Kidney glomerular epithelial cell (primary cell): ENCODE measurements at places on chromosomes 16 and 17.

DNA sequence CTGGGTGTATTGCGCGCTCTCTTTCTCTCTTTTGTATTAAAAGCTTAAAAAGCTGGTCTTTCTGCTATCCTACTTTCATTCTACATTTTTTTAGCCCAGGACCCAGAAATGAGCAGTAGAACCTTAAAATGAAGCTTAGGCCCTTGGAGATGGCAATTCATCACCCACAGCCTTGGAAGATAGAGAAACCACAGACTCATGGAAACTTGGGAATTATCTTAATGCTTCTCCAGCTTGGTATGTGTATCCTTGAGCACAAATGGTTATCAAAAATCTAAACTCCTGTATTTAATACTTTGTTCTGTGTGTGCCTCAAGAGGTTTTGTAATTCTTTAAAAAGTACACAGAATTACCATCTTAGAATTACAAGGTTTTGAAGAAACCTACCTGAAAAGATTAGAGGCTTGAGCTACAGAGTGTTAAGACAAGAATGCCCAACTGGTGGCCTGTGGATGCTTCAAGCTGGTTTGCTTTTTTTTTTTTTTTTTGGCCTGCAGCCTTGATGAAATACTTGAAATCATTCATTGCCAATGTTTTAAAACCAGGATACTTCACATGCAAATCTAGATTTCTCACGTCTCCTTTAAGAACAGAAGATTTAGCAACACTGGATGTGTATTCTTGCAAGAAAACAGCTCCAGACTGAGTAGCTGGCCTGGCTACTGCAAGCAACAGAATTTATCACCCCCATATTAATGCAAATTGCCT, 105.0 kb downstream of the XYLT1 start:
- no peak for DNase-seq

DNA sequence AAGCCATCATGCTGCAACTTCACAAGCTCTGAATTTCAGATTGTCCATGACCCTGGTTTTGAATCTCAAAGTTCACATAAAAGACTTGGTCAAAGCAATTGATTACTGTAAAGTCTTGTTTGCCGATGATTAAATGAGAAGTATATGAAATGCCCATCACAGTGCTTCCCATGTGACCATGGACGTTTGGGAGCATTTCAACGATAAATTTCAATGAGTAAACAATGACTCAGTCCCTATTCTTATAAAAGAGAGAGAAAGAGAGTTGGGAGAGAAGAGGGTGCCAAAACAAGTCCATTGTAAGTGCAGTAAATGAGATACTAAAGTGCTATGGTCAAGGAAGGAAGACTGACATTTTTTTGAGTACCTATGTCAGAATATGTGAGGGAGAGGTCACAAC, 276.9 kb downstream of the SOX9 start:
- no peak for DNase-seq

DNA sequence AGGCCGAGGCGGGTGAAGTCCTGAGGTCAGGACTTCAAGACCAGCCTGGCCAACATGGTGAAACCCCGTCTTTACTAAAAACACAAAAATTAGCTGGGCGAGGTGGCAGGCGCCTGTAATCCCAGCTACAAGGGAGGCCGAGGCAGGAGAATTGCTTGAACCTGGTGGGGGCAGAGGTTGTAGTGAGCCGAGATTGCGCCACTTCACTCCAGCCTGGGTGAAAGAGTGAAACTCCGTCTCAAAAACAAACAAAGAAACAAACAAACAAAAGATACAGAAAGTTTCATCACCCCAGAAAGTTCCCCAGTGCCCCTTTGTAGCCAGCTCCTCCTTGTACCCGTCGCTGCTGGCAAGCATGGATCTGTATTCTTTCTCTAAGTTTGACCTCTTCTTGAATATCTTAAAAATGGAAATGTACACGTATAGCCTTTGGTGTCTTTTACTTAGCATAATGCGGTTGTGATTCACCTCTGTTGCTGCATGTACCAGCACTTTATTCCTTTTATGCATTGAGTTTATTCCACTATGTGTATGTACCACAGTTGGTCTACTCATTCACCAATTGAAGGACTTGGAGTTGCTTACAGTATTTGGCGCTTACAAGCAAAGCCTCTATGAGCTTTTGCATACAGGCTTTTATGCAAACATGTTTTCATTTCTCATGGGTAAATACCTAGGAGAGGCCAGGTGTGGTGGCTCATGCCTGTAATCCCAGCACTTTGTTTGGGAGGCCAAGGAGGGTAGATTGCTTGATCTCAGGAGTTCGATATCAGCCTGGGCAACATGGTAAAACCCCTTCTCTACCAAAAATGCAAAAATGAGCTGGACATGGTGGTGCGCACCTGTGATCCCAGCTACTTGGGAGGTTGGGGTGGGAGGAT, 87.5 kb upstream of the CLEC18A start:
- no peak for DNase-seq

DNA sequence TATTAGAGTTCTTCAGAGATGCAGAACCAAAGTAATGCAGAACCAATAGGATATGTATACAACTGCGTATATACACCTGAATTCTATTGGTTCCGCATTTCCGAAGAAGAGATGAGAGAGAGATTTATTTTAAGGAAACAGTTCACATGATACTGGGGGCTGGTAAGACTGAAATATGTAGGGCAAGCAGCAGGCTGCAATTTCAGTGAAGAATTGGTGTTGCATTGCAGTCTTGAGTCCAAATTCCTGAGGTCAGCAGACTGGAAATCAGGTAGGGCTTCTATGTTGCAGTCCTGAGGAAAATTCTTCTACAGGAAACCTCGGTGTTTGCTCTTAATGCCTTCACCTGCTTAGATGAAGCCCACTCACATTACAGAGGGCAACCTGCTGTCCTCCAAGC, 128.2 kb upstream of the MED13 start:
- DNase-seq, result peak; percentile 36

- DNase-seq, result no peak
Observed at GRCh38 chr16:77822661-77823060, 34.3 kb downstream of the VAT1L start.

GRCh38 chr16:56611281-56611833, 3.0 kb downstream of the MT2A start:
- DNase-seq, result peak; percentile 16

DNA sequence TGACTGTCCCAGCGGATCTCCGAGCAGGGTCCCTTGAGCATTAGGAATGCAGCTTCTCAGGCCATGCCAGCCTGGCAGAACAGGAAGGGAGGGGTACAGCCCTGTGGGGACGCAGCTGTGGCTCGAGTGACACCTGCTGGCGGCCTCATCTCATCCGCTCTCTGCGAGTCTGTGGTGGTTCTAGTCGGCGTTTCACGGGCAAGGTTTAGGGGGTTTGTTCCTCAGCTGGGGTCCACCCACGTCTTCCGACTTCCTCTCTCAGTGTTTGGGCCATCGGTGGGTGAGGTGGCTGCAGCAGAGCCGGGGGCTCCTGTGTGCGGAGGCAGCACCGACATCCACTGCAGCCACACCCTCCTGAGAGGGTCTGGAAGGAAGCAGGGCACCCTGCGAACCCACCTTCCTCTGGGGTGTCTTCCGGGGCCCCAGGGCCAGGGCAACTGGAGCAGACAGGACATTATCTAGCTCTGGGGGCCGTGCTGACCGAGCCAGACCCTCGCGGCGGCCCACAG, 33.3 kb downstream of the JPH3 start:
- DNase-seq, result peak; percentile 39

DNA sequence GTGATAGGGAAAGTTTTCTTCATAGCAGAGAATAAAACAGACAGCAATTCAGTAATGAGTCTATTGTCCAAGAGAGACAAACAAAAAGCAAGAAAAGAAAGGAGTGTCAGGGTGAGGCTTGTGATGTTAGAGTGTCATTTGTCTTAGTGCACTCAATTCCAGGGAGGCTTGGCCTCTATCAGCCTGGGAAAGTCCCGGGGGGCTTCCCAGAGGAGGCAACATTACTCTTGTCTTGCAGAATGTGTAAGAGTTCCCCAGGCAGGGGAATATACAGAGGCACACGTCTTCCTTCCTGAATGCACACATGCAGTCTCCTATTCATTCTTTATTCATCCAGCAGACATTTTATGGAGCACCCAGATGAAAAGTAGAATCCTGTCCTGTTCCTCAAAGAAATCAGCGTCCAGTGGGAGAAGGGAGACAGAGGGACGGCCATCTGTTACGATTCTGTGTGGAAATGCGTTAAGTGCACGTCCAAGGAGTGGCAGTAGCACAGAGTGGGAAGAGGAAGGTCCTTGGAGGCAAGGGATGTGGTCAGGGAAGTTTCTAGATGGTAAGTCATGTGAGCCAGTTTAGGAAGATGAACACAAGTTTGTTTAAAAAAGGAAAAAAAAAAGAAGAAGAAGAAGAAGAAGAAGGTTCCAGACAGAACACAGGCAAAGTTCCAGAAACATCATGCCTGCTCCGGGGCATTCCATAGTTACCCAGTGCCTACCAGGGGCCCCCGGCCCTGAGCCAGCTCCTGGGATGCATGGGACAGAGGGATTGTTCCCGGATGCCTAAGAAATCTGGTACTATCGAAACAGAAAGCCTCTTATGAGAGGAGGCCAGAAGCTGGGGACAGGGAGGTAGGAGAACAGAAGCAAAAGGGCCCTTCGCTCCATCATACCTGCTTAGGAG, 21.1 kb downstream of the CACNG4 start:
- no peak for DNase-seq

DNA sequence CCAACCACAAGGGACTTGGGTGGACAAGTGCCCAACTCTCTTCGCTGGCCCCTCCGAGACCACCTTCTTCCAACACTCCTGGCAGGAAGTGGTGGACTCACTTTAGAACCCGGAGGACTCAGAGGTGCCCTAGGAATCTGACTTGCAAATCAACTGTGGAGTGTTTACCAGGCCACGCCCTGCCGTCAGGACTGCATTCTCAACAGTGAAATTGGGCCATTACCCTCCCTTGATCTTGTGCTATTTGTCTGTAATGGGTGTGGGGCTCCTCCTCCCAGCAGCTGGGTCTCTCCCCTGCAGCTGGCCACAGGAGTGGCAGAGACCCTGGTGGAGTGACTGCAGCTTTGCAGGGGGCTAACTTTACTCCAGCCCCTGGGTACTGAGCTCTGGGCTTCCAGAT, 212.2 kb upstream of the RPL38 start:
- DNase-seq, result no peak

GRCh38 chr17:16872351-16873173, 99.4 kb downstream of the TNFRSF13B start:
- no peak for DNase-seq

- peak; percentile 75 for DNase-seq
Observed at GRCh38 chr17:77963441-77963840, 4.9 kb downstream of the TNRC6C start.

- peak; percentile 59 for DNase-seq
Observed at GRCh38 chr17:31499771-31500554, 108.5 kb downstream of the RAB11FIP4 start.

DNA sequence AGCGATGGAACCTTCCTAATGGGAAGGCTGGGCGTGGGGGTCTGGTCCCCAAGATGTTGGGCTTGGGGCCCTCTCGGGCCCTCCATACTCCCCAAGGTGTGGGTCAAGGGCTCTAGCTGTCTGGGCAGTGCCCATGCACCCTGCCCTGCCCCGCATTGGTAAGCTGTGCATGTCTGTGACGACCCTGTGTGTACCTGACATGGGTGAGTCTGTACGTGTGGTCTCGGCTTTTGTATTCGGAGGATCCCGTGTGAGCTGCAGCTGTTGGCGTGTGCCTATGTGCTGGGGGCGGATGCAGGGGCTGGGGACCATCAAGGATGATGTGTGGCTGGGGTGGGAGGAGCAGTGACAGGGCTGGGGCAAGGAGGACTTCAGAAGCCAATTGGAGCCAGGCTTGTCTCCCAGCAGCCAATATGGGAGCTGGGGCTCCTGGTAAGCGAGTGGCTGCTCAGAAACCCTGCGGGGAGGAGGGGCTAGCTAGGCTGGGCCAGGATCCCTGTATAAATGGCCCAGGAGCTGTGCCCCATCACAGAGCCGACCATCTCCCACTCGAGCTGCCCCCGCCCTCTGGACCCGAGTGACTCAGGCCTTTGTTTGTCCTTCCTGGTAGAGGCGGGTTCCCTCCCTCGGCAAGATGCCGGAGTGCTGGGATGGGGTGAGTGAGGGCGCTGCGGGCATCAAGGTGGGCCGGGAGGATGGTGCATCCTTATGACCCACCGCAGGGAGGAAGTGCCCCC, at the start of gene NDRG4:
NDRG4 (plus strand) TSS at position 529 of the 737 bp plus-strand sequence; CDS start at position 635, 106 bp downstream.
- peak; percentile 53 for DNase-seq

DNA sequence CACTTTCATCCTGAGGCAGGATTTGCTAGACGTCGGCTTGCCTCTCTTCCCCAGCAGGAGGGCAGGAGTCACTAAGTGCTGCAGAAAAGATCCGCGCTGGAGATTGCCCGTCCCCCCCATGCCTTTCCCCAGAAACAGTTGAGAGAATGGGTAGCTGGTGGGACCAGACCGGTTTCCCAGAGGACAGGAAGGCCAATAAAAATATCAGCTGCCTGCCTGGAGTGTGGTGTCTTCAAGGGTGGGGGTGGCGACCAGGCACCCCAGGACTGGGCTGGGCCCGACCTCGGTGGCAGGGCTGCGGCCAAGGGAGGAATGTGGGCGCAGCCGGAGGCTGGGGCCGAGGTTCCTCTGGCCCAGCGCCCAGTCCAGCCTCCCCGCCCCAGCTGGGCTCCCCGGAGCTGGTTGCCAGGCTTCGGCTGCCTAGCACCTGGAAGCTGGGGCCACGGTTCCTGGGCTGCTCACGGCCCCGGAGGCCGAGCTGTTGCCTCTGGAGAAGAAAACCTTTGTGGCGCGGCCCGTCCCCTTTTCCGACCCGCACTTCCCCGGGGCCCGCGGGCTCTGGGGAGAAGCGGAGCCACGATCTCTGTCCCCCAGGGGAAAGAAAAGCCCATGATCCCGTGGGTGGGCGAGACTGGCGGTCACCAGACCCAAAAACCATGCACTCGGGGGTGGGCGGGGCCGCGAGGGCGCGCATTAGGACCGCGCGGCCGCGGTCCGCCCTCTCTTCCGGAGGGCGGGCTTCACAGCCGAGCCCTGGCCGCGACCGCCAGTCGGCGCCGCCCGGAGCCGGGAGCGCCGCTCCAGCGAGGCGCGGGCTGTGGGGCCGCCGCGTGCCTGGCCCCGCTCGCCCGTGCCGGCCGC, at the start of gene TRAF4:
TRAF4 (plus strand) TSS at position 769 of the 861 bp plus-strand sequence. CDS start 102 bp downstream, outside the sequence.
- DNase-seq, result peak; percentile 78

GRCh38 chr17:79298799-79299198, 224.2 kb downstream of the ENGASE start:
- no peak for DNase-seq

- no peak for DNase-seq
Observed at GRCh38 chr16:58931436-58931835, 197.3 kb upstream of the GOT2 start.

DNA sequence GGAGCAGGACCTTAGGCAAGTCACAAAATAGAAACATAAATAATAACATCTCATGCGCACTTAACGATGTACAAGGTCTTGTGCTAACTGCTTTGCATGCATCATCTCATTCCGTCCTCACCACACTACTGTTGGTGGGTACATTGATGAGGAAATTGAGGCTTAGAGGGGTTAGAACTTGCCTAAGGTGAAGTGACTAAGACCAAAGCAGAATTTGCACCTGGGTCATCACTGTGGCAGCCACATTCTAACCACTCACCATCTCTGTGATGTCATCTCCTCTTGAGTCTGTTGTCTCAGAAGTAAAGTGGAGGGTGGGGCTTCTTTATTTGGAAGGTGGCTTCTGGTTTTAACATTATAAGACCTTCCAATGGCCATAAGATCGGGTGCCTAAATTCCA, 20.4 kb upstream of the TRIM25 start:
- DNase-seq, result no peak

GRCh38 chr16:85387171-85387507, 226.0 kb upstream of the GSE1 start:
- no peak for DNase-seq
